Suppressor macrophage treated with lipopolysaccharide for 1 hour (primary cell): ENCODE measurements at places on chromosomes 7 and 10.

GRCh38 chr7:1567049-1567771 is 2.6 kb downstream of the PSMG3 start:
- DNase-seq: no peak

GRCh38 chr7:22647451-22648257 is 79.3 kb upstream of the IL6 start:
- DNase-seq: no peak

GRCh38 chr7:149866139-149866778 is 7.5 kb upstream of the ATP6V0E2 start:
- peak; percentile 12 for DNase-seq

DNA sequence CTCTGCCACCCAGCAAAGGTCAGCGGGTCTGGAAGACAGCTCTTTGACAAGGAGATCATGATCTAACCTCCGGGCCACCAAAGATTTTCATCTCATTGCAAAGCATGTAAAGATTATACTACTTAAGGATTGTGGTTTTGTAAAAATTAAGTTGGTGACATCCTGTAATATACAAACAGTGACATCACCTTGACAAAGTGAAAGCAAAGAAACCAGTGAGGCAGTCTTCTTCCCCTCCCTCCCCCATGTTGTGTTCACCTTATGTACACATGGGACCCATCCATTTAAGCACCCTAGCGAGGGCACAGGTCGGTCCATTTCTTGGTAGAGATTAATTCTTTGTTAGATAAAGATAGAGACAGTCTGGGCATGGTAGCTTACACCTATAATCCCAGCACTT is 3.9 kb downstream of the MDH2 start:
- no peak for DNase-seq

DNA sequence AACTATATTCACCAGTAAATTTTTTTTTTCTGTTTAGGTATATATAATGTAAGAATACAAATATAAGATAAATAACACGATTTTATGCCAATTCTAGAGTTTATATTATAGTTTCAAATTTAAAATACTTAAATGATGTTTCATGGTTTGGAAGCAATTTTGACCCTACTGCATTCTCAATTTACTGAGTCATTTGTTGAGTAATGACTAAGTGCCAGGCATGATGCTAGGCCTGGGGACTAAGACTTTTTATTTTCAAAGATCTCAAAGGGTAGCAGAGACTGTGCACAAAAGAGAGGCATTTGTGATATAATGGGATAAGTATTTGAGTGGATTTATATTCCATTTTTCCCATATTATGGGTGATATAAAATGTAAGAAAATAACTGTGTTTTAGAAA is 78.9 kb upstream of the SMIM30 start:
- no peak for DNase-seq

DNA sequence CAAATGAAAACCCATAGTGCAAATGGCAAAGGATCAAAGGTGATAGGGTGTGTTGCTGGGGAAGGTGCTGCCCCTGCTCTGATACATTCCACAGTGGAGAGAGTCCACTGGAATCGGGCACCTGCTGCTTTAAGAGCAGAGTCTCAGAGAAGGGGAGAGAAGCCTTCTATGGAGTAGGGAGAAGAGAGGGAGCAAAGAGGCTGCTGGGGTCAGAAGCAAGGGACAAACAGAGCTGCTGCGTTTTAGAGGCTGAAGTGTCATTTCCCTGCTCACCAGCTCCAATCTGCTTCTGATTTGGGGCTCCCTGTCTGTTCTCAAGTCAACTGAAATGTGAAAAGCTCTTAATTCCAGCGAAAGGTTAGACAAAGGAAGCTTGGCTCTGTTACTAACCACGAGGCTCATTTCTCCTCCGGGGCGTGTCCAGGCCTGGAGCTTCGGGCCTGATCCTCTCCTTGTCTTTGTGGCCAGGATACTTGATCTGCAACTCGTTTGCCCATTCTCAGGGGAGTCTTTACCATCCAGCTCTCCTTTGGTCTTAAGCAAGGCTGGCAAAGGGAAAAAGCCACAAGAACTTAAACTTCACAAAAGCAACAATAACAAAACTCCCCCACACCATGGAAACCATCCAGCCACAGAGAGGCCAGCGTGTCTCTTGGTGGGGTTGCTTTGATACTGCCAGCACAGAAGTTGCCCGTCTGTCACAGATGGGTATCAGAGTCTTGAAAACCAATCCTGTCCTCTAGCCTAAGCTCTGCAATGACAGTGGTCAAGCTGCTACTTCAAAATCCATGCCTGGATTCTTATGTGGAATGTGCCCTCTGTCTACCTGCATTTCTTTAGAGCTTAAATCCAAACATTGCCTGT is 692.6 kb downstream of the SUGCT start:
- DNase-seq: no peak

- peak; percentile 85 for DNase-seq
Measured at GRCh38 chr10:110311357-110311949, 6.7 kb upstream of the SMNDC1 start.

DNA sequence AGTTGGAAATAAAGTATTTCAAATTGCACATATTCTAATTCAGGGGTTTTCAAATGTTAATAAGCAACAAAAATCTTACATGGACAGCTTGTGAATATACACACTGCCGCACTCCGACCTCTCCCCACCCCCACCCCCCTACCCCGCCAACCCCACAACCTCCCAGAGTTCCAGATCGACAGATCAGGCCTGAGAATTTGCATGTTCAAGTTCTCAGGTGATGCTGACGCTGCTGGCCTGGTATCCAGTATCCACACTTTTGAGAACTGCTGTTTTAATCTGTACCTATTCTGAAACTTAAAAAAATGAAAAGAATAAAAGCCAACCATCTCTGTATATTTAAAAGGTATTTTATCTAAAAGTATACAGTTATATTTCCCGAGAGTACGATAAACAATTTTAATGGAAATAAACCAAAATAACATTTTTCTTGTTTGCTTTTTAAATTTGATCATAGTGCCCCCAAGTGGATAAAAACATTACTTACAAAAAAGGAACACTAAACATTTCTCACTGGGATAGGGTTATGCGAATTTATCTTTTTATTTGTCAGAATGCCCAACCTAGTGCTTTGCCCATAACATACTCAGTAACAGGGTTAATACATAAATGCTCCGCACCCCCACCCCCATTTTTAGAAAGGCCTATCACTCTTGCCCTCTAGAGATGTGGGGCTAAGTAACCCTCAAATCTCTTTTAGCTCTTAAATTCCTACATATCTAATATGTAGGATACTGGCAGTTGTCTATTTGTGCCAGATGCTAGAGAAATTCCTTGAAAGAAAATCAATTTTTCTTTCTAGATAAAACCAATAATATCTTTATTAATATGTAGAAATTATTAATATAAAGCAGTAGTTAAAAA is 166.3 kb downstream of the RNF133 start:
- DNase-seq: peak; percentile 31
